ENCODE measurements at places on chromosomes 6 and 20.
A peak's percentile ranks its signal among the peaks of the same experiment; 100 is the strongest.

GRCh38 chr6:52958546-52959255 lies 36.4 kb downstream of the GSTA4 start:
- no peak for DNase-seq

GRCh38 chr6:68476611-68477010 lies 158.5 kb upstream of the ADGRB3 start:
- DNase-seq: no peak

GRCh38 chr20:1841554-1842140 lies 53.6 kb upstream of the SIRPA start:
- DNase-seq: no peak

GRCh38 chr6:5531853-5532375 lies 270.6 kb downstream of the FARS2 start:
- DNase-seq: no peak

- DNase-seq: no peak
These were observed 162.0 kb downstream of the PREX1 start for GRCh38 chr20:48665785-48666184.

- DNase-seq: no peak
These were observed 60.2 kb upstream of the L3MBTL3 start for GRCh38 chr6:129957941-129958898.

DNA sequence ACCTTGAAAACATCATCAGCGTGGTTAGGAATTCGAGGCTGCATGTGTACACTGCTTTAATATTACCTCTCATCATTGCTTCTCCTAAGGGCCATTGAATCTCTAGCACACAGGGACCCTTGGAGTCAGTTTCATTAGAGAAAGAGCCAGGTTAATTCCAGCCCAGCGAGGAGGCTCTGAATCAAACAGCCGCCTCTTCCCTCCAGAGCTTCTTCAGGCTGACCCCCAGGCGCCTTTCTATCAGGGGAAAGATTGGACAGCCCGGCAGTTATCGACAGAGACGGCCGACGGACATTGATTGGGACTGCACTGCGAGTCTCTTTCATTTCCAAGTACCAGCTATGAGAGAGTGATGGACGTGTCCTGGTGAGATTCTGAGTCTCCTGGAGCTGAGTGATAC lies 159.2 kb downstream of the ANKRD60 start:
- DNase-seq: peak; percentile 1

GRCh38 chr20:54625497-54625896 lies 150.1 kb downstream of the DOK5 start:
- DNase-seq: no peak
